Smooth muscle cell of trachea (primary cell): ENCODE measurements at places on chromosomes 11 and 22. TPM values are rescaled to one million over a fixed set of nuclear protein-coding genes. Genes with fewer than 3 reads are reported as not detected.

FREY1 gene
- 0.44 and 2.3 TPM in 2 replicates for total RNA-seq

CCDC116 gene
- 0.15 and 0.17 TPM in 2 replicates for total RNA-seq

MMP1 gene
- total RNA-seq: 78.2 and 425 TPM in 2 replicates

TUB gene
- total RNA-seq: 4.5 and 22.2 TPM in 2 replicates

TRIM29 gene
- total RNA-seq: 0.17 TPM in 1 of 2 replicates, not detected in the other

MAPK8IP1 gene
- total RNA-seq: 8.1 and 17.4 TPM in 2 replicates

SWAP70 gene
- total RNA-seq: 35.2 and 50.3 TPM in 2 replicates
